GM12891 (cell line): ENCODE measurements at places on chromosomes 1 and 21.

GRCh38 chr21:41747943-41748738 lies 18.7 kb downstream of the RIPK4 start:
- no peak for DNase-seq

GRCh38 chr21:42214921-42215320 lies 4.0 kb upstream of the ABCG1 start:
- no peak for DNase-seq

- no peak for DNase-seq
These were observed 5.1 kb downstream of the ATF3 start for GRCh38 chr1:212613440-212614335.

DNA sequence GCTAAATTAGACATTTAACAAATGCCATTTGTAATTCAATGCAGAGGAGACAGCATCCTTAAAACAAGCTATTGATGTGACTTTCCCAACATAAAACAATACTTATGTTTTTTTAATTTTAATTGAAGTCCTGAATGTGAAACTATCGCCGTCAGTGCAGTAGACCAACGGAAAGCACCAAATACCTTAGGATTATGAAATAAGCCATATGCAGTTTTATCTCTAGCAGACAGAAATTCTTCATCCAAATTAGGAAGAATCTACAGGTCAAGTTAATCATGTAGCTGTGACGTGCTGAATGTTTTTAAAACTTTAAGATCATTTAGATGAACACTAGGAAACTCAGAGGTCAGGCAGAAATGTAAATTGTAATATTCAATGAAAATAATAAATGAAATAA lies 714 bp upstream of the ST6GALNAC5 start:
- no peak for DNase-seq

DNA sequence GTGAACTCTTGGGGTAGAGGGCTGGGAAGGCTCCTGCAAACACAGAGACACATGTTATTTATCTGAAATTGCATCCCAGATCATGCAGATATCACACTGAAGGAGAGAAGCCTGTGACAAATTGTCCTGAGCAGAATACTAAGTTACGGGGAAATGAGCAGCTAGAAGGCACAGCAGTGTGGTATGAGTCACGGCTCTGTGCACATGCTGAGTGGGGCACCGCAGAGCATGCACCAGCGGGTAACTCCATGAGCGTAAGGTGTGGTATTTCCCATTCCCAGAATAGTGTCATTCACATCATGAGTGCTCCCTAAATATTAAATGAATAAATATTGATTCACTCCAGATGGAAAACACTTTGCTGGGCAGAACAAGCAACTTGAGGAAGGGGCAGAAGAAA lies 21.3 kb upstream of the FCRL2 start:
- DNase-seq = no peak

DNA sequence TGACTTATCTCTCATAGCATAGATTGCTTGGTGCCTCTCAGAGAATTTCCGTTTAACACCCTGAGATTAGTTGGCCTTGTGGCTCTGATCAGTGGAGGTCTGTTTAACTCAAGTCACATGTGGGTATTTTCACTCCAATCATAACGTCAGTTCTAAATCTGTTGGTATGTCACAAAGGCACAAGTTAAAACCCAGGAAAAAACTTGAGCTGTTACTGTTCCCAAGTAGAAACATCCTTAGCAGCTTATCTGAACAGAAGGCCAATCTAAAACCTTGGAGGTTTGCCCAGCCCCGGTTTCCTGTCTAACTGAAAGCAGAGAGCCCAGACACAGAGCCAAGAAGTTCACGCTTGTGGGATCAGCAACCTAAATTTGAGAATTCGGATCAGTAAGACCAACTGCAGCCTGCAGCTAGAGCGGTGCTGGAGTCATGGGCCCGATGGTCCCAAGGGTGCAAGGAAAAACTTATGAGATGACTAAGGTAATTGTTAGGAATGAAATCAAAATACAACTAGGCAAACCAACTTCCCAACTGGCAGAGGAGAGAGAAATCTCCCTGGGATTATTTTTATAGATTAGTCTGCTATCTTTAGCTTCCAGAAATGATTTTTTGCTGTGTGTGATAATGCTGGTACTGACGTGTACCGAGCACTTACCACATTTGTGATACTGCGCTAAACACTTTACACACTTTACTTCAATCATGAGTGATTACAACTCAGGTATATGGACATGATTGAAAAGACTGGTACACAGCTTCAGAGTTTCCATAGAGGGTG lies 90.2 kb upstream of the C1orf21 start:
- DNase-seq = no peak

- no peak for DNase-seq
These were observed 4.2 kb downstream of the OLFML2B start for GRCh38 chr1:162019446-162019845.

DNA sequence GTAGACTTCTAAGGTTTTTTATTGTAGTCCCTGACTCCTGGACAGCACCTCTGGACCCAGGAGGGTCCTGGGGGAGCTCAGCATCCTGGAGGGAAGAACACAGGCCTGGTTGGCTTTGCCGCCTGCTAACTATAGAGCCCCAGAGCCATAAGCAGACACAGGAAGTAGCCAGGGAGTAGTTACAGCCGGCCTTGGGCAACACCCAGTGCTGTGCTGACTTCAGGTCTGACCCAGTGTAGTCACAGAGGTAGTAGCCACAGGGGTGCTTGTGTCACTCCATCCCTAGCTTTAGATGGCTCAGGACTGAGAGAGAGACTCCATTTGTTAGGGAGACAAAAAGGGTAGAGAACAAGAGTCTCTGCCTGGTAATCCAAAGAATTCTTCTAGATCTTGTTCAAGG lies 21.9 kb downstream of the MCOLN2 start:
- DNase-seq = no peak
